ENCODE measurements at places on chromosomes 16 and 17.

- peak; percentile 99 for DNase-seq
These were observed 15.4 kb downstream of the ZFPM1 start for GRCh38 chr16:88468275-88469129.

DNA sequence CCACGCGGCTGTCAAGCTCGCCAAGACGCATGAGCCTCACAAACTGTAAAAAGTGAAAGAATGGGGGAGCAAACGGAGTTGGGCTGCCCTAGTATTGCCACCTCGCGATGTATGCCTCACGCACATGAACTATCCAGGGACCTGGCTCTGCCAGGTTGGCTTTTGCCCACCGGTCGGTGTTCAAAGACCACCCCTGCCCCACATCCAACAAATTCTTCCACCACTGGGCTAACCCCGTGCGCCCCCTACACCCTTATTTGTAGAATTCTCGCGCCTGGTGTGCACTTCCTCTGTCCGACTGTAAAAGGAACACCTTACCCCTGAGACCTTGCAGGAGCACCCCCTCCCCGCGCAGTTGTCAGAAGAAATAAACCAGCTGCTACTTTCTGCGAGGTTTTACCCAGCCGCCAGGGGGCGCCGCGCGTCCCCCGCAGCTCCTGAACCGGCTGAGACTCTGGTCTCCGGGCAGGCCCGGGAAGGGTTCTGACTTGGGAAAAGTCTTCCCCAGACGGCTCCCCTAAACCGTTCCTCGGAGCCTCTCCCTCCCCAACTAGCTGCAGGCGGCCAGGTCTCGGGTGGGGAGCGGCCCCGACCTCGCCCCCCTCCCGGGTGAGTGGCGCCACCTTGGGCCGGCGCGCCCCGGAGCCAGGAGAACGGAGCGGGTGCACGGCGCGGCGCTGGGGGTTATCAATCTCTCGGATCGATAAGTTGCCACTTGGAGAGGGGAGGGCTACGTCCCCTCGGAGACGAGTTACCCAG is 1.7 kb upstream of the ZNF423 start:
- DNase-seq = peak; percentile 95

- no peak for DNase-seq
These were observed 467.8 kb downstream of the MAF start for GRCh38 chr16:79132701-79133100.

DNA sequence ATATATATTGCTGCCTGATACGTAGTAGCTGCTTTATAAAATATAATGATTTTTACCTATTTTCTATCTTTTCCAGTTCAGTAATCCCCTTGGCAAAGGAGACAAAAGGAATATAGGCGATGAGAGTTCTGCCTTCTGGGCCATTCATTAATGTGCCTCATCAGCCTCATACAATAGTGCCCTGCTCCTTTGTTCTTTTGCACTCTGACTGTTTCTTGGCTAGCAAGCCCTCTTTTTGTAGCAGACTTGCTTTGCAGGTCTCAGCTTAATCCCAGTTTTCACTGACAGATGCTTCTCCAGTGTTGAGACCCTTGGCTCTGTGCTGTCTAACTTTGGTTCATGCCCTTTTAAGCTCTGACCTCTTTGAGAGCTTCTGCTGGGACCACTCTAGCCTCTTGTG is 10.4 kb downstream of the HSD17B2 start:
- no peak for DNase-seq

DNA sequence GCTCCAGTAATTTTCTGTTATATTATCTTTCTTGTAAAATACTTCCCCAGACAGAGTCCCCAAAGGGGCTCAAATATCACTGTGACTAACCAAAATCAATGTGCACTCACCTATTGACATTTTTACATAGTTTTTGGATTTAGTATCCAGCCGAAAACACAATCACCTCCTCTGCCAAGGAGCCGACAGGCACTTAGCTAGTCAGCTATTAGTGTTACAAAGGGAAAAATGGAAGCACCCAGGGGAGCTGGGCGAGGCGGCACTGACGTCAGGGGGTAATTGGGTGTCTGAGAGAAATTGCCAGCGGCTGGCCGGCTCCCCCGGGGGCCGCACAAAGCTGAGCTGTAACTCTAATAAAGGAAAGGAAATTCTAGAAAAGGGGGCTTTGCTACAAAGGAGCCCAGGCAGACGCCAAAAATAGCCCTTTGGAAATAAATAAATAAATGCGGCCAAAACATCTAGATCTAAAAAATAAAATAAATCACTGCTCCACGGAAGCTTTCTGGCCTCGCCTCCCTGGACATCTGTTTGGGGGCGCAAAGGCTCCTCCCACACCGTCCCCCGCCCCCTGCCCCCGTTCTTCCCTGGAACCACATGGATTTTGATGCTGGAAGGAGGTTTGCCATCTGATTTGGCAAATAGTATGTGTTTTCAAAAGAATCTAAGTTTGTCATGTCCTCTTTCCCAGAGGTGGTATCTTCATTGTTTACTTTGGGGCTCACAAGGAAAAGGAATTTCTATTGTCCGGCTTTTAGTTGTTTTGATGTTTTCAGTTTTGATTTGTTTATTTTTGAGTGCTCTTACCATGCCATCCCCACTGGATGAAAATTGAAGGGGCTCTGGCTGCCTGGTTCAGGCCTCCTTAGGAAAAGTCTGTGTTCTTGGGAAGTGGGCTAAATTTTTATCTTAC is 156.7 kb downstream of the ZNF423 start:
- DNase-seq = no peak

DNA sequence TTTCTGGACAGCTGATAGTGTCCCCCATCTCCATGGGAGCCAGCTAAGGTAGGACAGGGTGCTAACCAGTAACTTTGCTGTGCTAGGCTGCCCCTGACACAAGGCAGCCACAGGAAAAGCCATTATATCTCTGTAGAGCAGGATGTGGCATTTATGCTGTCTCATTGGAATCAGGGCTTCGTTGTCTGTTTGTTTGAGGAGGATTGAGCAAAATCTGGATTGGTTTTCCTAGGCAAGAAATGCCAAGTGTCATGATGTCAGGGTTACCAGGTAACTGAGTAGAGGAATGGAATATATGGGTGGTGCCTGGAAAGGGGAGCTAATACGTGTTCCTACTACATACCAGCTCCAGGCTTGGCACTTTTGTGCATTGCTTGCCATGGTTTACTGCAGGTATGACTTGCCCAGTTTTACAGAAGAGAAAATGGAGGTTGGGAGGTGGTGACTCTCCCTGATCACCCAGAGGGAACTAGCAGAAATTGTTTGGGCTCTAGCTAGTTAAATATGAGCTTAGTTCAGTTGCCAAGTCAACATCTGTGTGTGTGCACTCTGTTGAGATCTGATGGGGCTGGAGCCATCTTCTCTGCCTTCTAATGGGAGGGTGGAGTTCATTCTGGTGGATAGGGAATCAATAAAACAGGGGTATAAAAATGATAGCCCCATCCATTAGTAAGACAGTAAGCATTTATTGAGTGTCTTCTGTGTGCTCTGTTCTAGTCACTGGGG is 33.9 kb downstream of the GNAO1 start:
- DNase-seq = no peak

DNA sequence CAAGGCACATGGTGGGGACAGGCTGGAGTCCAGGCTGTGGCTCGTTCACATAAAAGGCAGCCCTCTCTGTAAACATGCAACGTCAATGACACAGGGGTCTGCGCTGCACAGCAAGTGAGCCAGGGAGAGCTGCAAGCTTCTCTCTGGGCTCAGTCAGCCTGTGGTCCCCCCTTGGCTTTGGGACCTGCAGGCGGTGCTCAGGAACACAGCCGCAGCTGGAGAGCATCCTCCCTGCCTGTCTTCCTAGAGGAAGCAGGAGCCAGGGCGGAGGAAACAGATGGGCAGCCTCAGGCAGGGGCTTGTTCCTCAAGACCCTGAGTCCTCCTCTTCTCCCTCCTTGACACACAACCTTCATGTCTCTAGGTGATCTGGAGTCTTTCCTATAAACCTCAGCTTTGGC is 228.0 kb downstream of the C16orf78 start:
- no peak for DNase-seq

GRCh38 chr16:27316038-27316680 is 2.4 kb downstream of the IL4R start:
- no peak for DNase-seq

- DNase-seq = no peak
These were observed 14.8 kb upstream of the NLRC3 start for GRCh38 chr16:3591991-3592390.

DNA sequence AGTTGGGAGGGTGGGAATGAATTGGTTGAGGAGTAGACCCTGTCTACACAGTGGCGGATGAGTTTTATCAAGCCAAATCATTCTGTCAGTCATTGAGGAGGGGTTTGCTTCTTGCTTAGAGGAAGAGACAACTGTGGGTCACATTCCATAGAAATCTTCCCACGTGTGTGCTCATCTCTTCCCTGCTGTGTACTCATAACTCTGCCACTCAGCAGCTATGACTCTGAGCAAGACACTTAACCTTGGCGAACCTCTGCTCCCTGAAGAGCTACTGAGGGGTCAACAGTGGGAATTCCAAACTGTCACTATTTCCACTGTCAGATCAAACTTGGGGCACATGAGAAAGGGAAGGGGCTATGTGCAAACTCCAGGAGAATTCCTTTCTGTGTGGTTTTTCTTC is 72.6 kb upstream of the COX10 start:
- DNase-seq = no peak

DNA sequence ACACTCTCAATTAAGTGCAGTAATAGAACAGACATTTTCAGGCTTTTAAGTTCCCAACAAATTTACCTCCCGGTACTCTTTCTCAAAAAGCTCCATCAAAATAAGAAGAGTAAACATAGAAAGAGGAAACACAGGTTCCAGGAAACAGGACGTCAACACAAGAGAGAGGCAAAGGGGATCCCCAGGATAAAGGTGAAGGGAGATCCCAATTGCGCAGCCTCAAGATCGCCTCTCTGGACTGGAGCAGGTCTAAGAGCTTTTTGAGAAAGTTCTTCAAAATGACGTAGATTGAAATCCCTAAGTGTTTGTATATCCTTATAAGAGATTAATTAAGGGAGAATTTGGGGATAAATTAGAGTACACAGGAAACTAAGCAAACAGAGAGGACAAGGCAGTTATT is 3.9 kb upstream of the FXR2 start:
- DNase-seq = no peak

DNA sequence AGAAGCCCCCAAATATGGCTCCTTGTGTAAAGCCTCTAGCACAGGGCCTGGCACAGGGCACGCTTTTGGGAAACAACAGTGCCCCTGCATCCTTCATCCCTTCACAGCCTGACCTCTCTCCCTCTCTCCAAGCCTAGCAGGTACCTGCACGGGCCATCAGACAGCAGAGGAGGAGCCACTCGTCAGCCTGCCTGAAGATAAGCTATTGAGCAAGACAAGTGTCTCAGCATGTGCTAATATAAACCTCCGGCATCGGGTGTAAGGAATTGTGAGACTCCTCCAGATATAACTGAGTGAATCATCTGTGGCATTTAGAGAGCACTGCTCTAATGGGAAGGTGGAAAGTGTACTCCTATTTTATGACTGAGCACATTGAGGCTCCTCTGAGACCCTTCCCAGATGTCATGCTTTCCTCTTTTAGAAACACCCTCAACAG is 38.3 kb downstream of the TBX4 start:
- no peak for DNase-seq

DNA sequence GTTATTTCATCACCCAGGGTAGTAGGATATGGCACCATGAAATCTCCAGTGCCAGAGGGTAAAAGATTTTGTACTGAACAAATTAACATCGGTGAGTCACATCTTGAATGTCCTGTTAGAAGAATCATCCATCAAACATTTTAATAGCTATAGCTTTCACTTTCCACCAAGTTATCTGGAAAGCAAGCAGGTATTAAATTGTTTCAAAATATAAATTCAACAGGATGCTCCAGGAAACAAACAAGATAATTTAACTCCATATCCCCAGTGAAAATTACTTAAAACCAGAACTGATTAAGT is 2.4 kb downstream of the VEZF1 start:
- no peak for DNase-seq

- no peak for DNase-seq
These were observed 14.2 kb upstream of the RHBDF2 start for GRCh38 chr17:76515274-76515949.

DNA sequence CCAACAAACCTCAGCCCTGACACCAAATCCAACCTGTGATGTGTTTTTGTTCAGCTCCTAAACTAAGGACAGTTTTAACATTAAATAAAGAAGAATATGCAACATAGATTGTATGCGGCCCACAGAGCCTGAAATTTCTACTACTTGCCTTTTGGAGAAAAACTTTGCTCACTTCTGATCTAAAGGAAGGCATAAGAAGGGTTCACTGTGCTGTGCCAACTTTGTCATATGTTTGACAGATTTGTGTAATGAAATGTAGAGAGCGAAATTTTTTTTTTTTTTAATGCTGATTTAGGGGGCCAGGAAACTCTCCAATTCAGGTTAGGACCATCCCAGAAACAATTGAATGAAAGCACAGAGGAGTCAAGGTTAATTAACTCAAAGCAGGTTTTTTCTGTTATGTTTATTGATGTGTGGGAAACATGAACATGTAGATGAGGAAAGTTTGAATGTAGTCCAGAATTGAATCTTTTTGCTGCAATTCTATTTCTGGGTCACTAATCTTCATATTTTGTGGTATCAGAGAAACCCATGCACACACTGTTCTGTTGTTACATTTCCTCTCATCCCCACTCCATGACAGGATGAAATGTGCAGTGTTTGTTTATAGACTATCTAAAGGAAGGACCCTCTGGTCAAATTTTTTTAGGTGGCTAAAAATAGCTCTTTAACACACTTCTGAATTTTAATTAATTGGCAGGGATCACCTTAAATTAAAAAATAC is 71.5 kb downstream of the TAOK1 start:
- DNase-seq = no peak

GRCh38 chr17:13346081-13346533 is 255.6 kb downstream of the HS3ST3A1 start:
- DNase-seq = no peak

DNA sequence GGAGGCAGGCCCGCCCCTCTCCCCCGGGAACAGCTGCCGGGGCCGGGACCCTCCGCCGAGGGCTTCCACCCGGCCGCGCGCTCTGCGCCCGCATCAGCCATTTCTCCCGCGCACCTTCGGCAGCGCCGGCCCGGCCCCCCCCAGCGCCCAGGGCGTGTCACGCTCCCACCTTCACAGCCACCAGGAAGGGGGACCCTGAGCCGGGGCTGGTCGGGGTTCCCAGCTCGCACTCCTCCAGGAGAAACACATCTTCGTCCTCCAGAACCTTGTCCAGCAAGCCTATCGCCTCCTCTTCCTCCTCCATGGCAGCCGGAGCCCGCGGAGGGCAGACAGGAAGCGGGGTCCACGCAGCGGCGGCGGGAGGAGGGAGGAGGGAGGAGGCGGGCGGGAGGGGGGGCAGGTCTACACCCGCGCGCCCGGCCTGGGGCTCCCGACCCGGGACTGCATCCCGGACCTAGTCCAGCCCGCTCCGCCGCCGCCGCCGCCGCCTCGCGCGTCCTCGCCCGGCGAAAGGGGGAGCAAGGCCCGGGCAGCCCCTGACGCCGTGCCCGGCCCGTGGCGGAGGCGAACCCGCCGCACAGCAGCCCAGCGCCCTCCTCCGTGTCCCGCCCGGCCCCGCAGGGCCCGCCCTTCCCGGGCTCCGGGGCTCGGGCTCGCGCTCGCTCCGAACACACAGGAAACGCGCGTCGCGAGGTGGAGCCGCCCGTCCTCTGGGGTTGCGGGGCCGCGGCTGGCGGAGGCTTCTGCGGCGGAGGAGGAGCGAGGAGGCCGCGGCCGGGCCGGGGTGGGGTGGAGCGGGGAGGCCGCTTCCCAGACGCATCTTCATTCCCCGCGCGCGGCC is 70.8 kb downstream of the ABR start:
- no peak for DNase-seq

Measured in HuH-7 (cell line).